ENCODE measurements at places on chromosomes 11 and 22. TPM values are rescaled to one million over a fixed set of nuclear protein-coding genes. Genes with fewer than 3 reads are reported as not detected.

DDIAS gene
- total RNA-seq: 5.5 TPM

GGT5 gene
- total RNA-seq: 1.2 TPM

PGA5 gene
- 0.29 TPM for total RNA-seq

PATE1 gene
- not detected for total RNA-seq

POU2F3 gene
- total RNA-seq: 0.29 TPM

TNNT3 gene
- not detected for total RNA-seq

TRIM6 gene
- total RNA-seq: 9.7 TPM

ENTHD1 gene
- not detected for total RNA-seq

KCNQ1 gene
- total RNA-seq: under 0.01 TPM

APOA4 gene
- total RNA-seq: not detected

BIK gene
- not detected for total RNA-seq

PRRG4 gene
- 0.15 TPM for total RNA-seq

CHCHD10 gene
- 0.58 TPM for total RNA-seq

POU2AF2 gene
- total RNA-seq: not detected

OR10D3 gene
- total RNA-seq: not detected

PRCP gene
- total RNA-seq: 46.3 TPM

GAL3ST3 gene
- total RNA-seq: not detected

SPTBN2 gene
- total RNA-seq: 1.2 TPM

MUC2 gene
- total RNA-seq: not detected

TREH gene
- not detected for total RNA-seq

MRPL23 gene
- total RNA-seq: 238 TPM

TESMIN gene
- 0.87 TPM for total RNA-seq

GDPD4 gene
- total RNA-seq: 0.17 TPM

TRIM68 gene
- 13.9 TPM for total RNA-seq

UCP2 gene
- total RNA-seq: 8.9 TPM

PRR14L gene
- 15.7 TPM for total RNA-seq

SC5D gene
- total RNA-seq: 51.5 TPM

RFPL3 gene
- total RNA-seq: not detected

ZNF70 gene
- 3.2 TPM for total RNA-seq

MYH9 gene
- 342 TPM for total RNA-seq

SLC5A1 gene
- total RNA-seq: not detected

RPS25 gene
- 1,241 TPM for total RNA-seq

ARL2 gene
- 108 TPM for total RNA-seq

CADM1 gene
- total RNA-seq: 6.5 TPM

KRTAP5-1 gene
- not detected for total RNA-seq

FAM111B gene
- 8.7 TPM for total RNA-seq

AMPD3 gene
- total RNA-seq: 9.9 TPM

CYP2D6 gene
- 0.33 TPM for total RNA-seq

PHETA2 gene
- total RNA-seq: 14.1 TPM

HEPHL1 gene
- total RNA-seq: not detected

ANO5 gene
- total RNA-seq: not detected

FGF4 gene
- not detected for total RNA-seq

EIF3D gene
- total RNA-seq: 486 TPM

MIAT gene
- total RNA-seq: 1.3 TPM

LMO2 gene
- total RNA-seq: not detected

MTMR2 gene
- total RNA-seq: 27.5 TPM

NRXN2 gene
- 9.6 TPM for total RNA-seq

MS4A6E gene
- not detected for total RNA-seq

RGL4 gene
- under 0.01 TPM for total RNA-seq

SOX10 gene
- total RNA-seq: not detected

NAV2 gene
- 34.8 TPM for total RNA-seq

CEND1 gene
- 2.8 TPM for total RNA-seq

All from smooth muscle cell of trachea (primary cell).